NCI-H345 (cell line): ENCODE measurements at places on chromosomes 3 and 15.

DNA sequence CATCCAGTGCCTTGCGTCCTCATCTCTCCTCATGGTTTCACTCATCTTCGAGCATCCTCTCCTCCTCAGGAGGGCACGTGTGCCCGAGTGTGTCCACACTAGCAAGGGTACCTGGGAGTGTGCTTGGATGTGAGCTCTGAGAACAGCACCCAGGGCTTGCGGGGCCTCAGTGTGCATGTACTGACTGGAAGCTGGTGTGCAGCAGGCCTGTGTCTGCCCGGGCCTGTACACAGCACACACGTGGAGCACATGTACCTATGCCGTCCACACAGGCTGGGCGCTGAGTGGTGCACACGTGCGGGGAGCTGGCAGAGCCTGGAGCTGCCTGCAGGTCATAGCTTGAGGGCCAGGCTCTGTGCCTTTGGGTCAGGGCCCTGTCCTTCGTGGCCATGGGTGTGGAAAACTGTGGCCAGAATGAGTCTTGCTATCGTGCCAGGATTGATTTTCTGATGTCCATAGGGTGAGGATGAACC, 34.9 kb downstream of the TSPAN3 start:
- no peak for DNase-seq

- DNase-seq, result no peak
Measured at GRCh38 chr15:41530363-41530956, 13.6 kb downstream of the RPAP1 start.

- DNase-seq, result no peak
Measured at GRCh38 chr3:10581251-10581650, 75.9 kb upstream of the ATP2B2 start.

DNA sequence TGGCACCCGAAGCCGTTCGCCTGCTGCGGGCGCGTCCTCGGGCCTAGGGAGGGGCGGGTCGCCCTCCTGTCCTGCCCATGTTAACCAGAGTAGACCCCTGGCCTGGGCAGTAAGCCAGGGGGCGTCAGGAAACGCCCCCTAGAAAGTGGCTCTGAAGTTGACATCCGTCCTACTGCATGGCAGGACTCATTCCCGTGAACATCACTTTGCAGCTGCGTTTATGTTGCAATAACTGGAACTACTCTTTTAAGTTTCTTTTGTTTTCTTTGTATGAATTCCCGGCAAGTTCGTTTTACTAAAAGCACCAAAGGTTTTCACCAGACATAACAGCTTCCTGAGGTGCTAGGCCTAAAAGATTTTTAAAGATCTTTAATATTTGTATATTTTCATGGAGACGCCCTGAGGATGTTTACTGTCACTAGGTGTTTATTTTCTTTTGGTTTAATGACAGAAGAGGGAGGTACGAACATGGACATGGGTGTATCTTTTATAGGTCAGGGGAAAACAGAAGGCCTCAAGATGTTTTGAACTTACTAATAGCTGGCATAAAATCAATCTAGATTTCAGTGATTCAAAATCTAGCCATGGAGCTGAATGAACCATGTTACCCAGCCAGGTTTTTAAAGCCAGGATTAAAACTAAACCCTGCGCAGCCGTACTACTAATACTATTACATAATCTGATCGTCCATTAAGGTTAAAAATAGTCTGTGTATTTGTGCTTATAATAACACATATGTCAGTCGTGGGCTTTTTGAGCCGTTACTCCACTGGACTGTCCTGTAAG, 1.0 kb downstream of the C15orf61 start:
- peak; percentile 12 for DNase-seq

GRCh38 chr3:32743934-32744333, 58.9 kb downstream of the CNOT10 start:
- DNase-seq, result no peak

- no peak for DNase-seq
Measured at GRCh38 chr3:114207768-114208167, 28.9 kb upstream of the DRD3 start.

DNA sequence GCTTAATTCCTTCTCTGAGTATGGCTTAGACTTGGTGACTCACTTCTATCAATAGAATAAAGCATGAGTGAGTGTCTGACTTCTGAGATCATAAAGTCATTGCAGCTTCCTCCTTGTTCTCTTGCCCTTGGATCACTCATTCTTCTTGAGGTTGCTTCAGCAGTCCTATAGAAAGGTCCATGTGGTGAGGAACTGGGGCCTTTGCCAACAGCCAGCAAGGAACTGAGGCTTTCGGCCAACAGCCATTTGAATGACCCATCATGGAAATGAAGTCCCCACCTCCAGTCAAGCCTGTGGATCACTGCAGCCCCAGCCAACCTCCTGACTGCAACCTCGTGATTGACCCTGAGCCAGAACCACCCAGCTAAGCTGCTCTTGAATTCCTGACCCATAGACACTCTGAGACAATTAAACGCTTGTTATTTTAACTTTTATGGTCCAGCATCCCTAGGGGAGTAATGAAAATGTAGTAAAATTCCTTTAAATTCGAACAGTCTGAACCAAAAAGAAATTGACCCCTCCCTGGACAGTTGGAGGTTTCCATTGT, 84.5 kb downstream of the WDR76 start:
- no peak for DNase-seq

GRCh38 chr3:141403576-141403975, 35.3 kb downstream of the ZBTB38 start:
- no peak for DNase-seq

DNA sequence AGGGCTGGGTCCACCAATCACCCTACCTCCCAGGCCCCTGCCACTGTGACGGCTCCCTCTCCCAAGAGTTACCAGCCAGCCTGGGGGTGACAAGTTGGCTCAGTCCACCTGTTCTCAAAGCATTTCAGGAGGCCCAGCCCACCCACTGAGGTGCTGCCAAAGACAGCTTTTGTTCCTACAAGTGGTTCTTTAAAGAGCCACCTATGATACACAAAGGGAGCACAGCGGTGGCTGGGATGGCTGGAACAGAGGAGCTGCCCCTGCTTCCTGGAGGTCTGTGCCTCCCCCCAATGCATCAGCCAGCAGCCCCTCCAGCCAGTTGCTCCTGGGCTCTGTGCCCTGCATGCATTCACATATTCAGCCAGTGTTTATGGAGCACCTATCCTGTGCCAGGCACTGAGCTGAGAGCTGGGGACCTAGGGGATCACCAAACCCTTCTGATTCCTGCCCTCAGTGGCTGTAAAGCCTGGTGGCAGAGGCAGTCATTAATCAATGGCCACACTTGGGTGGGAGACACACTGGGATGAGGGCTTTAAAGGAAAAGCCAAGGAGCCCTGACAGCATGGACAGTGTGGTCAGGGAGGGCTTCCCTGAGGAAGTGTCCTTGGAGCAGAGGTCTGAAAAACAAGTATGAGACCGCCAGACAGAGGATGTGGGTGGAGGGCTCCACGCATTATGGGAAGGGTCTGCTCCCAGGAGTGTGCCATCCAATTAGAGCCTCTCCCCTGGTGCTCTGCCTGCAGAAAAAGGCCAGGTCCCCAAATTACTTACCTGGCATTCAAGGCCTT, 107.1 kb upstream of the LINGO1 start:
- peak; percentile 93 for DNase-seq

DNA sequence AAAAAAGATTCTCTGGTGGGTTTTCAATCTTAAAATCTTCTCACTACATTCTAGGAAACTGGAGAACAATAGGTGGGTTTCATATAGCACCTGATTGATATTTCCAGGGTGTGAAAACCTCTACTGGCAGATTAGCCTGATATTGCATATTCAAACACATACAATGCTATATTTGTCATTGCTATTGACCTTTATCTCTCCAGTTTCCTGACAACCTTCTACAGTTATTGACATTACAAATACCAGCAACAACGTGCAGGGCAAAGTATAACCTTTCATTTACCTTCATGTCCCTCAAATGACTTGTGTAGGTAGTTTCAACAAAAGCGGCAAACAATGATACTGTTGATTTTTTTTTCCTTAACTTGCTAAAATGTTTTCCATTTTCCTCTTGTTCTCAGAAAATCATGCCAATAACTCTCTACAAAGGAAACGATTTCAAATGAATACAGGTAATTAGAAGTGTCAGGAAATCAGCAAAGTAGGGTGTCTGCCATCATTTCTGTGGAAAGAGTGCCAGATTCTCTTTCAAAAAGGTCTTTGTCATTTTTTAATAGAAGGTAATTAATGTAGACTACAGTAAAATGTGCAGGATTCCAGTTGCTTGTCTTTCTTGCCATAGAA, 72.6 kb upstream of the CDIN1 start:
- no peak for DNase-seq

DNA sequence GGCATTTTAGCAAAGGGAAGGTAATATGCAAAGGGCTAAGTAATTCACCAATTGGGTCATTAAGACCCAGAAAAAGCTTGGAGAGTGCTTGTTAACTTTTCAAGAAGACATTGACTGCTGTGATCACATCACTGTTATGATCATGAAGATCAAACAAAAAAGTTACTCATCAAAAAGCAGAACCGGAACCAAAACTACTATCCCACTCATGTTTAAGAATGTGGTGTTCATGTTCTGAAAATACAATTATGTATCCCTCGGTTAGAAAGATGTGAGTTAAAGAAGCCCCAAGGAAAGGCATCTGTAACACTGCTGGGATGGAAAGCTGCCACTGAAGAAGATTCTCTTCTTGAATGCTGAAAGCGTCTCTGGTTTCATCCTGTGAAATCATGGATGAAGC, 32.6 kb downstream of the BBX start:
- DNase-seq, result no peak

- DNase-seq, result no peak
Measured at GRCh38 chr3:99365396-99365795, 273.0 kb upstream of the COL8A1 start.

GRCh38 chr3:43729707-43730414, 39.1 kb downstream of the ABHD5 start:
- no peak for DNase-seq

- no peak for DNase-seq
Measured at GRCh38 chr3:14429237-14429636, 26.8 kb downstream of the SLC6A6 start.

GRCh38 chr3:125025642-125026041, 30.2 kb downstream of the HEG1 start:
- DNase-seq, result no peak

DNA sequence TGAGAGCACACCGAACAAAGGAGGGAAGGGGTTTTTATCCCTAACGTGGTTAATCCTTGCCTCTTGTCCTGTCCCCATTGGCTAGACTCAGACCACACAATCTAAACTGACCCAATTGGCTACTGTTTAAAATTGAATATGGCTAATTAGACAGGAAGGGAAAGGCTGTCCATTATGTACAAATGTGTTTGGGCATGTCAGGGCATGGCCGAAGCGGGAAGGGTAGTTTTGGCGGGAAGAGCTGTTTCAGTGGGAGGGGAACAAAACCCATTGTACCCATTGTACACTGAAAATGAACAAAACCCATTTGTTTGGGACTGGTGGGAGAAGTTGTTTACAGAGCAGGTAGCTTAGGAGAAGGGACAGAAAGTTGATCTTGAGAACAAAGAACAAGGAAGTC, 330.9 kb upstream of the POU1F1 start:
- DNase-seq, result no peak

DNA sequence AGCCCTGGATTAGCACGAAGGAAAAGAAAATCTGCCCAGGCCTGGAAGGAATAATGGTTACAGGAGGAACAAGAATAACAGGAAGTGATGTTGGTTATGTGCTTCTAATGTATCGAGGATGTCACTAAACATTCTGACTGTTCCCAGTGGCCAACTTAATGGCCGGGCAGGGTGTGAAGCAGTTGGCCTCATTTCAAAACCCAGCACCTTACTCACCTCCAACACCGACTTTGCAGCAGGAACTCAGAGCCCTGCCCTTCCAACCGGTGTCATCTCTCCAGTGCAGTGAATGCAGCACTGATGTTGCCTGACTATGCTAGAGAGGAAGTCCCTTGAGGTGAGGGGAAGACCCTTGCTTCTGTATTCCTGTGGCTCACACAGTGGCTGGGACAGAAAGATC, 162.4 kb upstream of the LRTM1 start:
- DNase-seq, result no peak

- no peak for DNase-seq
Measured at GRCh38 chr3:31449318-31449717, 83.4 kb upstream of the STT3B start.

DNA sequence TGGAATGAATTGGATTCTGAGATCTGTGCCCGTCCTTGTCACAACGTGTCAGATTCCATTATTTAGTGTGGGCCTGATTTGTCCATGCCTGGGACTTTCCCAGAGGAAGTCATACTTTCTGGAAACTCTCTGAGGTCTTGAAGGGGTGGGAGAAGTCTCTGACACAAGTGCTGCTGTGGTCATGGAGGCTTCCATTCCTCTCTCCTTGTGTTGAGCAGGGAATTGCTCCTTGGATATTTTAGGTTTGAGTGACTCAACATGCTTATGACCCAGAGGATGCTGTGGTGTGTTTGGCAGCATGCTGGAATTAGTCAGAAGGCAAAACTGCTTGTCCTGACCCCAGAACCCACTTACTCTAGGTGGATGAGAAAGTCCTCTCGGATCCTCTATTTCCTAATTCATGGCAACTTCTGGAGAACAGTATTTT, 132.1 kb downstream of the LPP start:
- DNase-seq, result no peak

GRCh38 chr15:79969146-79969545, 1.9 kb downstream of the BCL2A1 start:
- DNase-seq, result no peak

GRCh38 chr3:13496879-13497278, 16.8 kb downstream of the HDAC11 start:
- DNase-seq, result no peak

GRCh38 chr3:17941766-17942165, 199.3 kb upstream of the TBC1D5 start:
- DNase-seq, result no peak

DNA sequence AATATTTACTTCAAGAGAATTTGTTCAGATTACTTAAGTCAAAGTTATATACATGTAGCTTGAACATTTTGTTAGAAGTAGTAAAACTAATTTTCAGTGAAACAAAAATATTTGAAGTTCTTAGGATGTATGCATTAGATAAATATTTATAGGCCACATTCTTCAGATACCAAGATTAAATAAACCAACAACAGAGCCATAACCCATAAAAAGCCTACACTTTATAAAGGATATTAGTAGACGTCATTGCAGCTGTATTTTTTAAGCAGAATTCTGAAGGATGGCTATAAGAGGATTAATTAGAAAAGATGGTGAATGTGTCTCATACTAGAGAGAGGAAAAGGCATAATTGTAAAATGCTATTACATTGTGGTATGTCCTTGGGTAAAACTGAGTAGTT, 449.7 kb upstream of the ALCAM start:
- DNase-seq, result no peak

DNA sequence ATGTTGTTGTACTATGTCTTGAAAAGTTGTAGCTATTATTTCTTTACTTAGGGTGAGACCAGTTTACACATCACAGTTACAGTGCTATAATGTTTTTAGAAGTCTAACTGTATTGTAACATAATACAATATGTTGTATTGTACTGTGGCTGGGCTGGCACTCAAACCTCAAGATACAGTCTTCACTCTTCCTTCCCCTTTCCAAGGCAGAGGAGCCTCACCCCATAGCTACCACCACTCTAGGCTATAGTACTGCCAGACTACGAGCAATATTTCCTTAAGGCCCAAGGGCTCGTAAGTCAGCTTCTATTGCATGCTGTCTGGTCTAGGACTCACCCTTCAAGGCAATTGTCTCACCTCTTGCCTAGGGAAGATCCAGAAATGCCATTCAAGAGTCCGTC, 597.7 kb downstream of the OTOL1 start:
- no peak for DNase-seq

GRCh38 chr15:66133247-66133885, 120.2 kb downstream of the MEGF11 start:
- no peak for DNase-seq

GRCh38 chr3:122975924-122976293, 51.7 kb downstream of the SEMA5B start:
- DNase-seq, result no peak
